ENCODE measurements at places on chromosomes 3 and 15. TPM values are rescaled to one million over a fixed set of nuclear protein-coding genes. Genes with fewer than 3 reads are reported as not detected.

The FAM43A gene
- total RNA-seq = 2.4 TPM

The AMIGO3 gene
- 1.3 TPM for total RNA-seq

The STRIT1 gene
- total RNA-seq = not detected

The AHSG gene
- not detected for total RNA-seq

The SLC28A1 gene
- not detected for total RNA-seq

The MEX3B gene
- 5.4 TPM for total RNA-seq

The XCR1 gene
- 0.14 TPM for total RNA-seq

The ADAMTS17 gene
- 9.9 TPM for total RNA-seq

The PDZRN3 gene
- not detected for total RNA-seq

The ALPK3 gene
- 0.14 TPM for total RNA-seq

The BCL6 gene
- total RNA-seq = 76.6 TPM

The SLCO2A1 gene
- total RNA-seq = not detected

The HOMER2 gene
- total RNA-seq = 1.6 TPM

The DNAH12 gene
- total RNA-seq = not detected

The RCCD1 gene
- total RNA-seq = 4.8 TPM

The RTP1 gene
- total RNA-seq = not detected

The KLF15 gene
- not detected for total RNA-seq

The SLC12A1 gene
- not detected for total RNA-seq

The ALG1L2 gene
- total RNA-seq = not detected

The GOLGA8B gene
- total RNA-seq = 247 TPM

The GPR87 gene
- total RNA-seq = not detected

The CTXND1 gene
- total RNA-seq = not detected

The PPM1L gene
- 3.0 TPM for total RNA-seq

The HEMK1 gene
- 14.6 TPM for total RNA-seq
